CD4-positive, alpha-beta T cell (primary cell): ENCODE measurements at places on chromosomes 5 and 9.

DNA sequence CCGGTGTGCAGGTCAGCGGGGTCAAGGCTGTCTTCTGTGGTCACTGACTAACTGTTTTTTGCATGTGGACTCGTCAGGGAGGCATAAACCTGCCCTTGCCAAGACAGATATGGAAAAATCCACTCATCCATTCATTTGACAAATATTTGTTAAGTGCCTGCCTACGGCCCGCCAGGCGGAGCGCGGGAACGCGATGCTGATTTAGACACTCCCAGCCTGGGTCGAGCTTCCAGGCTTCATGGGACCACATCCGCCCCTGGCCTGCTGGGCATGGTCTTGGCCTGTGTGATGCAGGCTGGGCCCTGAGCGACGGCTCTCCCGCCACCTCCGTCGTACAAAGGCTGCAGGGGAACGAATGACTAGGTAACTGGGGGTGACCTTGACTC lies 18.1 kb downstream of the MYMK start:
- DNase-seq, result no peak

- DNase-seq, result no peak
Observed at GRCh38 chr5:98727686-98728085, 45.8 kb upstream of the RGMB start.

- no peak for DNase-seq
Observed at GRCh38 chr5:176894298-176894697, 4.8 kb downstream of the HK3 start.

DNA sequence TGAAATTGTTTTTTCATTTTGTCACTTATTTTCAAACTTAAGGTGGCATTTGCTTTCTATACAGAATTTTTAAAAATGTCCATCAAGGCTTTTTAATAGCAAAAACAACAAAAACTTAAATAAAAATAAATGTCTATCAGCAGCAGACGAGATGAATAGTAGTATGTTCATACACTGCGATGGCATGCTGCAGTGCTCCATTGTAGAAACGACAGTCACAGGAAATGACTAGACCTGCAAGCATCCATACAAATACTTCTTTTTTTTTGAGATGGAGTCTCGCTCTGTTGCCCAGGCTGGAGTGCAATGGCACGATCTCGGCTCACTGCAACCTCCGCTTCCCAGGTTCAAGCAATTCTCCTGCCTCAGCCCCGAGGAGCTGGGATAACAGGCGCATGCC lies 41.4 kb downstream of the COL23A1 start:
- no peak for DNase-seq

DNA sequence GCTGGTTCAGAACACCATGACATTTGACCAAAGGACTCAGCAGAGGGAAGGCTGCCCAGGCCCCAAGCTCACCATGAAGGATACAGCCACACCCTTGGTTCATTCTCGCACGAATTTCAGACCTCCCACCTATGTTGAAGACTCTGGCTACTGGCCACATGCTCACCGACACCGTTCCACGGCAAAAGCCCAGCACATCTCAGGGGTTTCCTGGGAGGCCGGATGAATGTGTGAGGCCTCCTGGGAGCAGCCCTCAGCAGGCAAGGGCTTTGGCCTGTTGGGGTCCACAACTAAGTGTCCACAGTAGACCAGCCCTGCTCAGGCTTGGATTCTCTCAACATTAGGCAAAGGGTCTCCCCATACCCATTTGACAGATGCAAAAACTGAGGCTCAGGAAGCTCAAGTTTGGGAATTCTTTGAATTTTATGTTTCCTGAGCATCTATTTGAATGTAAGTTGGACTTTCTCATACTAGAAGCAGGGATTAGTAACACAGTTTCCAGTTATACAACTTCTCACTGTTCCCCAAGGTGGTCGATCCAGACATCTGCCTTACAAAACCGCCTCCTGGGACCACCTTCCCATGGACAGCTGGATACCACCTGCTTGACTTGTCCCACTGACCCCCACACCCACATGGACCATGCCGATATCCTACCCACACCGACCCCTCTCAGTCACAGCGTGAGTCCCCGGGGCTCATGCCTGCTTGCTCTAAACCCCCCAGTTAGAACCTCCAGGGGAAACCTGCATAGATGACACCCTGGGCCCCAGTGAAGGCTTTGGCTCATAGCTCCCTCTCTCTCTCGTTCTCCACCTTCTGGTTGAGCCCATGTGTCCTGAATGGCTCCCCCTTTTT lies 27.9 kb downstream of the CCT5 start:
- no peak for DNase-seq

DNA sequence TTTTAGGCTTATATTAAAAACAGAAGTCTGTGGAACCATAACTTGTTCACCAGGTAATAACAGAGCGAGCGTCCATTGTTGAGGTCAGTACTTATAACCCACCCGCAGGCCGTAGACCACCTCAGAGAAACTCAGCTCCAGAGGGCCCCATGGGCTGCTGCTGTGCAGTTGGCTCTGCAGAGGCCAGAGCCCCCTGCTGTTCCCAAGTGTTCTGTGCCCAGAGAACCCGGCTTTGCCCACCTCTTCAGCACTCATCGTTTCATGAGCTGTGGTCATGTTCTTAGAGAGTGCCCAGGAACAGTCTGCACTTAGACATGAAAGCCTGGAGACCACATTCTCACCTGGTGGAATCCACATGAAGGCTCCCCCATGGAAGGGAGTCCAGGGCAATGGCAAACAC lies 50.4 kb upstream of the SLC2A8 start:
- DNase-seq, result no peak

- DNase-seq, result no peak
Observed at GRCh38 chr5:139611703-139612584, 36.2 kb upstream of the CXXC5 start.

DNA sequence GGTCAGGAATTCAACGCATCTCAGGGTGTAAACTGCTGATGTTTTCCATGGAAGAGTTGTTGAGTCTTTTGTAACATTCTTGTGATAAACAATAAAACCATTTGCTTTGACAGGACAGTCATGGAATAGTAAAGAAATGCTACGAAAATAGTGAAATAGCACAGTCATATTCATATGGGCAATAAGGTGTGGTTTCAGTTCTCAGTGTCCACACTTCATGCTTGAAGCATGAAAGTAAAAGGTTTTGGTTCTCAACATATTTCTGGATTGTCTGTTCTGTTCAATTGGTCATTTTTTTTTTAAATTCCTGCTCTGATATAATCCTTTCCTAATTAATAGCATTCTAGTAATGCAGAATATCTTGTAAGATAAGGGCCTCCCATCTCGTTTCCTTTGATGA lies 467.6 kb upstream of the ZNF608 start:
- no peak for DNase-seq

GRCh38 chr5:113378081-113378480 lies 56.7 kb downstream of the TSSK1B start:
- no peak for DNase-seq

DNA sequence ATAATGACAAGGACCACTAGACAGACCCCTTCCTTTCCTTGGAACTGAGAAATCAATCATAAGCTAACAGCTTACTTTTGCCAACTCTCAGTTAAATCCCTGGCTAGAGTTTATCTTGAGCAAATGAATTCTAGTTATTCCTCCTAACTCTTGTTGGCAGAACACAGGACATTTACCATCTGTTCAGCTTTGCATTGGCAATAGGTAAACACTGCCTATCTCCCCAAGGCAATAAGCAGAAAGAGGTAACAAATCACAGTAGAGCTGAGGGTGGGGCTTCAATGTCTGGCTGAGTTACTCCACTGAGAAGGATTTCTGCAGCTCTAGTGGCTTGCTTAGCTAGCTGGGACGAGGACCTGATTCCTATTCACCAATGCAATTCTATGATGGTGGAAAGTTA lies 503.3 kb upstream of the GRIA1 start:
- DNase-seq, result no peak

- DNase-seq, result peak; percentile 3
Observed at GRCh38 chr9:69121155-69122081, 52.7 kb upstream of the TJP2 start.

DNA sequence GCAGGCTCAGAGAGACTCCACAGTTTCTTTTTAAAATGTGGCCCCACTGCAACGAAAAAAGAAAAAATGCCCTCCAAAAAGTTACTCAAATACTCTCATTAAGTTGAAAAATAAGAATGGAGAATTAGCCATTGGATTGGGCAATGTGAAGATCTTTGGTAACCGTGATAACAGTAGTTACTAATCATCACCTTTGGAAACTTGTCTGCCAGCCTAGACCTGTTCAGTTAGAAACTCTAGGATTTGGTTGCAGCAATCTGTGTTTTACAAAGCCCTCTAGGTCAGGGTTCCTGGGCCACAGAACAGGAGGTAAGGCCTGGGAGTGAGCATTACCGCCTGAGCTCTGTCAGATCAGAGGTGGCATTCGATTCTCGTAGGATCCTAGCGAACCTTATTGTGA lies 34.2 kb downstream of the VPS13A start:
- DNase-seq, result no peak

DNA sequence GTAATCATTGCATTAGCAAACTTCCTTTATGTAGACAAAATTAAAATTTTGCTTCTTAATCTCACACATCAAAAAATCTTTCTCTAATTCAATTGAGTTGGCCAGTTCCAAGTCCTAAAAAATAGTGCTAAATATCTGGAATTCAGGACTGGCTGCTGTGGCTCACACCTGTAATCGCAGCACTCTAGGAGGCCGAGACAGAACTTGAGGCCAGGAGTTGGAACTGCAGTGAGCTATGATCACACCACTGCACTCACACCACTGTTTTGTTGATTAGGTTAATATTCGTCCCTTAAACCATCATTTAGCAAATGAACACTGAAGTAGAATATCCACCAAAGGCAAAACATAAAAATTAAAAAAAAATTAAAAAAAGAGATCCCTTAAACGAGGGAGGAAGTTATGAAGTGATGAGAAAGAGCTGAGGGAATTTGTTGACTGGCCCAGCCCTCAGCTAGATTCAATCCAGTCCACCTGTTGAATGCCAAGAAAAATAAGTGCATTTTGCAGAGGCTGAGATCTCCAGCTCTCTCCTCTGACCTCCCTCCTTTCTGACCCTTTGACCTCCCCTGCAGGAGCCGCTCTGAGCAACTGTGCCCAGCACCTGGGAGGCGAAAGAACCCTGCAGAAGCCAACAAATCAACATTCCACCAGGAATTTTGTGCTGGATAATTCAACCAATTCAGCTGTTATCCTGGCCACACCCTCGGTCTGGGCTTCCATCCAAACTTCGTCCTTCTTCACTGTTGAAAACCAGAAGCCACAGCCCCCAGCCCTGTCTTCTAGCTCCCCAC lies 96.8 kb downstream of the OR2K2 start:
- DNase-seq, result no peak

DNA sequence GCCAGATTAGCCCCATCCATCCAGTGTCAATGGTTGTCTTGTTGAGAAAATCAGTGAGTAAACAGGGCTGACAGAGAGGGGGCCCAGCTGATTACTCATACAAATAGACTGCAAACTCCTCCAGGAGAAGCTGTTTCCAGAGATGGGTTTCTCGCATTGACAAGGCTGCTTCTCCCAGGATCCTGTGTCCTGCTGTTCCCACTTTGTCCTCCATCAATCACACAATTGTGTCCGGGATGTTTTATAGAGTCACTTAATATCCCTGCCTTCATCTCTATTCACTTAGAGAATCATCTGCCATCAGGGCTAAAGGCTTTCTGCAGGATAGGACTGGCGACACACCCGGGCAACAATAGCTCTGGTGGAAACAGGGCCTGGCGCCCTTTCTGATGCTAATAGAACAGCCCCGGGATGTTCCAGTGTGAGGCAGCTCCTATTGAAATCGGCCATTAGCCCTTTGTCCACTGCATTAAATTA lies 71.7 kb upstream of the TBCA start:
- DNase-seq, result no peak

DNA sequence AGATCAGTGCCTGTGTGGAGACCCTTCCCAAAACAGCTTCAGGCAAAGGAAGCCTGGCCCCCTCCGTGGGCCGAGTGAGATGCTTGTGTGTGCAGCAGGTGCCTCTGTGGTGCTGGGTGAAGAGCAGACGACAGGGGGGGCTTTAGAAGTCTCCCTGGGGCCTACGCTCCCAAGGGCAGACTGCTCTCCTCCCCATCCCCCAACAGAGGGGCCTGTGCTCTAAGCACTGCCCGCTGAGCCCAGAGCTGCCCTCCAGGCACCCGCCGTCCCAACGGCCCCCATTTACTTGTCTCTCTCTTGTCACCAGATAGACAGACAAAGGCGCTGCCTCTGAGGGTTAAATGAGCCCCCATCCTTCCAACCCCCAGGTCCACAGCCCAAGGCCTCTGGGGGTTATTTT lies 2.7 kb upstream of the LHX3 start:
- DNase-seq, result no peak

GRCh38 chr9:127792417-127793031 lies 6.7 kb downstream of the CDK9 start:
- no peak for DNase-seq

GRCh38 chr5:110017854-110018253 lies 328.1 kb downstream of the MAN2A1 start:
- DNase-seq, result no peak

DNA sequence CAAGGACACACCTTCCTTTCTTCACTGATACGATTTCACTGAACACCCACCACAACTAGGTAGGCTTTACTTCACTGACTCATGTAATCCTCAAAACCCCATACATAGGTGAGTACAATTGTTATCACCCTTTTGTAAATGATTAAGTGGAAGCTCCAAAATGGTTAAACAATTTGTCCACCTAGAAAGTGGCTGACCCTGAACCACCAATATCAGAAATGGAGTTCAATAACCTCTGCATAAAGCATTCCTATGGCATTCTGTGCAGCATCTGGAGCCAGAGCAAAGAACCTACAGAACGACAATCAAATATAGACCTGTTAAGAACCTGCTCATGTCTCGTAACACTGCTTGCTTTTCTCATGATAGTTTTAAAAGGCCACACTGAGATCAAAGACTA lies 50.7 kb upstream of the NR5A1 start:
- DNase-seq, result no peak

- no peak for DNase-seq
Observed at GRCh38 chr5:14579731-14580397, 1.7 kb upstream of the OTULINL start.

DNA sequence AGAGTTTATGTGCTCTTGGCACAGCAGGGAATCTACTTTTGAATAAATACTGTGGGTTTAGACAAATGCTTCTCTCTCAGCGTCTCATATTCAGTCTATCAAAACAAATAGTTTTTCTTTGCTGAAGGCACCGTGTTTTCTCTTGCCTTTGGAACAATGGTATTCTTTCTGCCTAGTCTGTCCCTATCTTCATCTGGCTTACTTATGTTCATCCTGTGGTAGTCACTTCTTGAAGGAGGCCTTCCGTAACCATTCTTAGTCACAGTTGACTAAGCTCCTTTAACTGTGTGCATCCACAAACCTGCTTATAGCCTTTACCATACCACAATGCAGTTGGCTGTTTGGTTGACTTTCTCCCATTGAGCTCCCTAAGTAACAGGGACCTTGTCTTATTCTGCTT lies 45.9 kb downstream of the LARP1 start:
- no peak for DNase-seq

GRCh38 chr5:168818558-168818957 lies 239.4 kb upstream of the PANK3 start:
- no peak for DNase-seq

DNA sequence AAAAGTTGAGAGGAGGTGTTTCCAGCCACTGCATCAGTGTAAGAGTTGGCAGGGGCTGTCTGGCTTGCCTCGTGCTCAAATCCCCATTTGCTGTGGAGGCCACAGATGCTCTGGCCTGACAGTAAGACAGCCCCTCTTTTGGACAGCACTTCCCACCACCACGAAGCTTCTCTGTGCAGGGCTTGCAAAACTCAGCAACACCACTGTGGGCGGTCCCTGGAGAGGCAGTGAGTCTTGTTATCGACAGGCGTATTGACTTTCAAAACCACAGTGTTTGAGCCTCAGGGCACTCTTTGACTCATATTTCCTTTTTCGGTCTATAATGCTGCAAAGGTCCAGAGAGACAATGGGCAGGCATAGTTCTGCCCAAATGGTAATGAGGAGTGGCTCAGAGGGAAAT lies 539.5 kb downstream of the EBF1 start:
- no peak for DNase-seq
